ENCODE measurements at places on chromosomes 4 and X. TPM values are rescaled to one million over a fixed set of nuclear protein-coding genes. Genes with fewer than 3 reads are reported as not detected.

DNA sequence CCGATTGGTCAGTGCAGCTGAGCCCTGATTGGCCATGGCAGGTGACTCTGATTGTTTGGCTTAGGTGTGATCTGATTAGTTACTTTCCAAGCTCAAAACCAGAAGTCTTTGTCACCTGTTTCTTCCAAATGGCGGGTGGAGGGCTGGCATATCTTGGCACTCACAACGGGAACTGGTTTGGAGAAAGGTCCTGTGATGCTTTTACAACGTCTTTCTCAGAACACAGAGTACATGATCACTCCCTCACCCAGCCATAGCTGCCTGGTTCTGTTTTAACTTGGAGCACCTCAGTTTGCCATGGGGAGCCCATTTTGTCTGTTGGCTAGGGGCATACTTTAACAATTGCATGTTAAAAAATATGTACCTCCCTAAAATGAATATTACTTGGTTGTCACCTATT is 13.0 kb upstream of the XK start:
- no peak for DNase-seq

Gene EPGN
- total RNA-seq: not detected

- DNase-seq: no peak
Observed at GRCh38 chr4:567457-568350, 8.4 kb downstream of the TMEM271 start.

Gene CYSLTR1
- total RNA-seq: 4.7 TPM
